ENCODE measurements at places on chromosomes 13 and 19.

GRCh38 chr13:76783798-76784197 lies 102.4 kb downstream of the KCTD12 start:
- DNase-seq, result no peak

GRCh38 chr19:28297036-28297435 lies 915.9 kb downstream of the UQCRFS1 start:
- DNase-seq, result no peak

DNA sequence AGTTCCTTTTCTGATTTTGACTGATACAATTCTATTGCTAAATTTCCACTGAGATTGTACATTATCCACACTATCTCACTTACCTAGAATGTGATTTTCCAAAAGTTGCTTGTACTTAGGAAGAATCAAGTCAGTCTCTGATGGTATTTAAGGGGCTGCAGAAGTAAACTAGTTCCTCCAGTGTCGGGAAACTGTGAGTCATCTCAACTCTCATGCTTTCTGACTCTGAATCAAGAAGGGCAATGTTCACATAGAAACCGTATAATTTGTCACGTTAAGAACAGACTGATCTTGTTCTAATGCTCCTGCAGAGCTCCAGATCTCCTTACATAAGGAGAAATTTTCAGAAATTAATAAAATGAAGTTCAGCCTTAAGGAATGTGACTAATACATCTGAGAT lies 369.3 kb downstream of the KLF5 start:
- DNase-seq, result no peak

GRCh38 chr19:19278315-19278714 lies 5.2 kb upstream of the TM6SF2 start:
- no peak for DNase-seq

DNA sequence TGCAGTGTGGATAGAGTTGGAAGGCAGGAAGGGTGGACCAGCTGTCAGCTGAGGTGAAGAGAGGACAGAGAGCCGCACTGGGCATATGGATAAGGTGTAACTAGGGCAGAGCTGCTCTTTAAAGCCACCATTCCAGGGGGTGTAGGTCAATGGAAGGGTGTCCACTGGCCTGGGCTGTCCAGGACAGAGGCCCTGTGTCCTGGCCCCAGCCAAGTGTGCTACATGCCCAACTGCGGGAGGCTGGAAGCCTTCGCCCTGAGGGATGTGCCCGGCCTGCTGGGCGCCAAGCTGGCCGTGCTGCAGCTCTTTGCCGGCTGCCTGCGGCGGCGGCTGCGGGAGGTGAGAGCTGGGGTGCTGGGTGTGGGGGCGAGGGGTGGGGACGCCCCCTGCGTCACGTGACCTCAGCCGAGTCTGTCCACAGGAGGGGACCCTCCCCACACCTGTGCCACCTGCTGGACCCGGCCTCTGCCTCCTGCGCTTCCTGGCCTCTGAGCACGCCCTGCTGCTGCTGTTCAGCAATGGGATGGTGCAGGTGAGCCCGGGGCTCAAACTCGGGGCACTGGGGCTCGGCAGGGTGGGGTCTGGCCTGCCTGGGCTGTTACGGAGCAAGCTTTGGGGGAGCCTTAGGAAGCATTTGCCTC lies 9.8 kb downstream of the PLK5 start:
- no peak for DNase-seq

- DNase-seq, result no peak
Observed at GRCh38 chr13:98454389-98454881, 122.5 kb downstream of the STK24 start.

DNA sequence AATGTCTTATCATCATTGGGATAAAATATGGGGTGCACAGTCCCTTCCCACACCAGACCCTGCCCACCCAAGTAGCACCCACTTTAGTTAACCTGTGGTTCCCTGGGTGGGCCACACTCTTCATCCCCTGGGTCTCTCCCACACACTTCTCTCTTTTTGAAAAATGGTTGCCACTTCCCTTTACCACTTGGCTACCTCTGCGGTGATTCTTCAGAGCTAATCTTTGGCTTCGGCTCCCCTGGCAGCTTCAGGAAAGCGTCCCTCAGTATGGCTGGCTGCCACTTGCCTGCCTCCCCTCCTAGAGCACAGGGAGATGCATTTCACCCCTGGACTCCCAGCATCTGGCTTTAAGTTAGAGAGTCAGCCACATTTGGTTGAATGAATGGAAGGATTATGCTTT lies 18.2 kb downstream of the CCNA1 start:
- no peak for DNase-seq

DNA sequence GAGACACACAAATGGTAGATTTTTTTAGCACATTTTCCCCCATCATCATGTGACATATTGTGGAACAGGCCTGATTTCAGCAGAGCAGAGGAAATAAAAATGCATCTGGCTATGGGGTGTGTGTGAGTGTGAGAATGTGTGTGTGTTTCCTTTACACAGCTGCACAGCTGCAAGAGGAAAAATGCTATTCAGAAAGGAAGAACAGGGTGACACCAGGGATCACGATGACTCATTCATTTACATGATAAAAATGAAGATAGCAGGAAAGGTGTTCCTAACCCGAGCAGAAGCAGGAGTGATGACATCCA lies 469.5 kb upstream of the TSHZ3 start:
- DNase-seq, result no peak

DNA sequence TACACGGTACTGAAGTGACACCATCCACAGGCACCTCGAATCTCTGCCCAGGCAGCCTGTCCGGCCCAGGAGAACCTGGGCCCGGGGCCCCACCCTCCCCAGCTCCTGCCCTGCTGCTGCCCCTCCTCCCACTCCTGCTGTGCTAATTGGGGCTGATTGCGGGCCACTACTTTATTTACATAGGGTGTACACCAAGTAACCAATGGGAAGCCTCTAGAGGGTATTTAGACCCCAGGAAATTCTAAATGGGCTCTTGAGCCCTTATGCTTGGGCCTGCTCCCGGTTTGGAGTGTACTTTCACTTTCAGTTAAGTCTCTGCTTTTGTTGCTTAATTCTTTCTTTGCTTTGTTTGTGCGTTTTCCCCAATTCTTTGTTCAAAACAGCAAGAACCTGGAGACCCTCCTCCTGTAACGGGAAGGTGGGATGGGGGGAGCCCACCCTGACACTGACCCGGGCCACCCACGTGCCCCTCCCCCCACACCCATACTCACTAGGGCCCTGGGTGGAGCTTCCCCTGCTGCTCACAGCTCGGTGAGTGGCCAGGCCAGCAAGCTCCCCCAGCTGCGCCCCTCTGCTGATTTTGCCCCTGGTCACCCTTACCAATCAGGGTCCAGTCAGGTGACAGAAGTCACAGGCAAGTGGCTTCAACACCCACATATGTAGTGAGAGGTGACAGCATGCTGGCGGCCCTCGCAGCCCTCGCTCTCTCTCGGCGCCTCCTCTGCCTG lies 9.4 kb downstream of the SCGB2B2 start:
- DNase-seq, result no peak

- no peak for DNase-seq
Observed at GRCh38 chr19:46063201-46063600, 22.4 kb upstream of the IGFL4 start.

DNA sequence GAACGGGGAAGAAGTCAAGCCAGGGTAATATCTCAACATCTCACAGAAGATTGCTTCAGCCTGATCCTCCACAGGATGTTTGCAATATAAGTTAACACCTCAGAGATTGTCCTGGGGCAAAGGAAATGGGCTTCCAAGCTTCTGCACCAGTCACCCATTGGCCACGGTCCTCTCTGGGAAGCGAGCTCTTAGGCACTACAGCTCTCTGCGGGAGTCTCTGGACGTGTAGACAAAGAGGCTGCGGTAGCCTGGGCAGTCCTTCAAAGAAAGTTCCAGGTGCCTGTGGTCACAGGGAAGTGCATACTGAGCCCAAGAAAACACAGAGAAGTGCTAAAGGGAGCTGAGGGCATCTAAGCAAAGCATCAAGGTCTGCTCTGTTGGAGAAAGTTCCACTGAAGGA lies 805.7 kb downstream of the DIAPH3 start:
- DNase-seq, result no peak

GRCh38 chr13:99308471-99309087 lies 1.4 kb upstream of the GPR183 start:
- no peak for DNase-seq

Measured in amygdala (tissue), 56 donors.